Thyroid gland (tissue), 4 donors: ENCODE measurements at places on chromosomes 7 and 10.

- H3K4me1 ChIP-seq = peaks cover 9% of the 10 kb centered on the region
- no peak for DNase-seq
- H3K27me3 ChIP-seq = no peaks in the 10 kb centered on the region
- no peak overlapping the region for H3K4me3 ChIP-seq
- H3K27ac ChIP-seq = peak overlapping the region; percentile 41
- H3K36me3 ChIP-seq = no peaks in the 10 kb centered on the region
Measured at GRCh38 chr7:28686418-28686800, 271.7 kb downstream of the TRIL start.

- H3K27ac ChIP-seq = no peak overlapping the region
- H3K4me1 ChIP-seq = peaks cover 10% of the 10 kb centered on the region
- no peak for DNase-seq
- H3K4me3 ChIP-seq = no peak overlapping the region
Measured at GRCh38 chr7:90111-91063, 102.0 kb upstream of the FAM20C start.

- no peaks in the 10 kb centered on the region for H3K36me3 ChIP-seq
- no peak overlapping the region for H3K27ac ChIP-seq
- no peaks in the 10 kb centered on the region for H3K4me1 ChIP-seq
- DNase-seq = no peak
Measured at GRCh38 chr10:10917031-10917430, 100.6 kb upstream of the CELF2 start.

GRCh38 chr7:134420424-134421125 lies 38.3 kb downstream of the AKR1B1 start:
- H3K27ac ChIP-seq = no peak overlapping the region
- no peak overlapping the region for H3K4me3 ChIP-seq
- H3K4me1 ChIP-seq = no peaks in the 10 kb centered on the region
- DNase-seq = peak; percentile 28
- H3K27me3 ChIP-seq = no peaks in the 10 kb centered on the region
- H3K36me3 ChIP-seq = no peaks in the 10 kb centered on the region

GRCh38 chr10:115706488-115707076 lies 566.4 kb downstream of the GFRA1 start:
- H3K4me3 ChIP-seq = no peak overlapping the region
- no peaks in the 10 kb centered on the region for H3K36me3 ChIP-seq
- H3K27me3 ChIP-seq = no peaks in the 10 kb centered on the region
- no peaks in the 10 kb centered on the region for H3K4me1 ChIP-seq
- DNase-seq = no peak
